Activated T-cell treated with anti-CD3 and anti-CD28 coated beads, Interleukin-2, amount 50 U/mL, for 72 hours (primary cell): ENCODE measurements at places on chromosomes 1 and 21. TPM values are rescaled to one million over a fixed set of nuclear protein-coding genes. Genes with fewer than 3 reads are reported as not detected.

Gene CRNN
- total RNA-seq = not detected

Gene NR5A2
- total RNA-seq = 0.07 TPM

- H3K27me3 ChIP-seq = peaks cover under 1% of the 10 kb centered on the region
- no peaks in the 10 kb centered on the region for H3K4me1 ChIP-seq
- no peaks in the 10 kb centered on the region for H3K36me3 ChIP-seq
- H3K4me3 ChIP-seq = no peak overlapping the region
- H3K27ac ChIP-seq = no peak overlapping the region
- no peak for DNase-seq
These were observed 44.1 kb upstream of the SIM2 start for GRCh38 chr21:36654796-36655325.

- no peaks in the 10 kb centered on the region for H3K4me1 ChIP-seq
- no peaks in the 10 kb centered on the region for H3K36me3 ChIP-seq
These were observed 48.5 kb downstream of the BACE2 start for GRCh38 chr21:41216486-41216885.
